Parietal lobe (tissue), 2 donors: ENCODE measurements at places on chromosomes 1 and 21. TPM values are rescaled to one million over a fixed set of nuclear protein-coding genes. Genes with fewer than 3 reads are reported as not detected.

The CYP2J2 gene
- total RNA-seq, result 0.94 TPM

The CNIH3 gene
- total RNA-seq, result 34.7 TPM

The EPHA8 gene
- total RNA-seq, result 1.6 TPM

The PBX1 gene
- 430 TPM for total RNA-seq

The SLFNL1 gene
- total RNA-seq, result 4.4 TPM

The LAX1 gene
- total RNA-seq, result not detected

The SPRR1B gene
- total RNA-seq, result not detected

The KRTAP21-2 gene
- not detected for total RNA-seq

The AMY1A gene
- not detected for total RNA-seq

The EXO5 gene
- total RNA-seq, result 23.8 TPM

The VPS13D gene
- total RNA-seq, result 121 TPM

The TCHHL1 gene
- total RNA-seq, result not detected

The IL20 gene
- not detected for total RNA-seq

The SWT1 gene
- total RNA-seq, result 38.2 TPM

The C1orf185 gene
- not detected for total RNA-seq

The CLCA4 gene
- total RNA-seq, result not detected

The LIN28A gene
- total RNA-seq, result not detected
